ENCODE measurements at places on chromosomes 16 and 17. TPM values are rescaled to one million over a fixed set of nuclear protein-coding genes. Genes with fewer than 3 reads are reported as not detected.

DNA sequence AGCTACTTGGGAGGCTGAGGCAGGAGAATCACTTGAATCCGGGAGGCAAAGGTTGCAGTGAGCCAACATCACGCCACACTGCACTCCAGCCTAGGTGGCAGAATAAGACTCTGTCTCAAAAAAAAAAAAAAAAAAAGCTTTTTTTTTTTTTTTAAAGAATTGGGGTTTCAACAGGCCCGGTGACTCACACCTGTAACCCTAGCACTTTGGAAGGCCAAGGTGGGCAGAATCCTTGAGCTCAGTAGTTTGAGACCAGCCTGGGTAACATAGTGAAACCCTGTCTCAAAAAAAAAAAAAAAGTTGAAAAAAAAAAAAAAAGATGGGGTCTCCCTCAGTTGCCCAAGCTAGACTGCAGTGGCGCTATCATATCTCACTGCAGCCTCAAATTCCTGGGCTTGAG is 6.6 kb upstream of the HEXIM2 start:
- H3K27ac ChIP-seq: no peak overlapping the region
- no peak for DNase-seq
- no peak overlapping the region for H3K4me3 ChIP-seq
- H3K27me3 ChIP-seq: no peaks in the 10 kb centered on the region
- peaks cover 4% of the 10 kb centered on the region for H3K36me3 ChIP-seq

DNA sequence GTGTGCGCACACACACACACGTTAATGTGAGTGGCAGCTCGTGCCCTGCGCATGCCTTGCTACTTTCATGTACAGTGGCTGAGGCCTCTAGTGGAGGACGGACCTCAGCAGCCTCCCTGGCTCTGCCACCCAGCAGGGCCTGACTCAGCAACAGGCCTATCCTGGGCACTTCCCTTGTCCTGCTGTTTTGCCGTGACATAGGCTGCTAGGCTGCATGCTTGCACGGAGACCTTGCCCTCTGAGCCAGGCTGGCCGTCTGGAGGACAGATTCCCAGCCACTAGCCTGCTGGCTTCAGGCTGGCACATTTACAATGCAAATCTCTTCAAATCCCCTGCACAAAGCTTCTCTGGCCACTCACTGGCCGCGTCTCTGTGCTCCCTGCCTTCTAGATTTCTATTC is 9.5 kb downstream of the RNF213 start:
- peaks cover 17% of the 10 kb centered on the region for H3K36me3 ChIP-seq
- no peak overlapping the region for H3K4me3 ChIP-seq
- no peak overlapping the region for H3K27ac ChIP-seq

- no peaks in the 10 kb centered on the region for H3K27me3 ChIP-seq
- H3K27ac ChIP-seq: no peak overlapping the region
- no peaks in the 10 kb centered on the region for H3K4me1 ChIP-seq
- H3K4me3 ChIP-seq: no peak overlapping the region
Measured at GRCh38 chr17:55324296-55324978, 59.7 kb downstream of the HLF start.

DNA sequence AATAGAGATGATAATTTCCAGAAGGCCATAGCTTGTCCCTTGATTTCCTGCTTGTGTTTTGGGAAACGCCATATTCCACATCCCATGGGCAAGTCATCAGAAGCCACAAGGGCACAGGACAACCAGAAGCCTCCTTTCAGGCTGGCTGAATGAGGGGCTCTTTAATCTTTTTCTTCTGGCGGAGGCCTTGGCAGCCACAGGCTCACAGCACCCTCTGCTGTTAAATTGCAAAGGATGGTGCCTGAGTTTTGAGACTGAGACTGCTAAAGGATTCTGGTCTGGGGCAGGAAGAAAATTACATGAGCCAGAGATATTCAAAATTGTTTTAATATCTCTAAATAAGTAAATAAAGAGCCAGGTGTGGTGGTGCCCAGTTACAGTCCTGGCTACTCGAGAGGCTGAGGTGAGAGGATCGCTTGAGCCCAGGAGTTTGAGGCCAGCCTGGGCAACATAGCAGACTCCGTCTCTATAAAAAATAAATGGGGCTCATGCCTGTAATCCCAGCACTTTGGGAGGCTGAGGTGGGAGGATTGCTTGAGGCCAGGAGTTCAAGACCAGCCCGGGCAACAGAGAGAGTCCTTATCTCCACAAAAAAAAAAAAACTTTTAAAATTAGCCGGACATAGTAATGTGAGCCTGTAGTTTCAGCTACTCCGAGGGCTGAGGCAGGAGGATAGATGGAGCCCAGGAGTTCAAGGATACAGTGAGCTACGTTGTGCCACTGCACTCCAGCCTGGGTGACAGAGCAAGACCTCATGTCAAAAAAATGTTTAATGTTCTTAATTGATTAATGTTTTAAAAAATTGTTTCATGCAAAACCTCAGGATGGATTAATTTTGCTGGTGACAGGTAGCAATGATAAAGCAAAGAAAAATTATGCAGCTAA is 26.3 kb downstream of the AARSD1 start:
- H3K27me3 ChIP-seq: peaks cover 32% of the 10 kb centered on the region
- no peak for DNase-seq
- no peak overlapping the region for H3K27ac ChIP-seq
- no peaks in the 10 kb centered on the region for H3K36me3 ChIP-seq
- H3K4me3 ChIP-seq: no peak overlapping the region

DNA sequence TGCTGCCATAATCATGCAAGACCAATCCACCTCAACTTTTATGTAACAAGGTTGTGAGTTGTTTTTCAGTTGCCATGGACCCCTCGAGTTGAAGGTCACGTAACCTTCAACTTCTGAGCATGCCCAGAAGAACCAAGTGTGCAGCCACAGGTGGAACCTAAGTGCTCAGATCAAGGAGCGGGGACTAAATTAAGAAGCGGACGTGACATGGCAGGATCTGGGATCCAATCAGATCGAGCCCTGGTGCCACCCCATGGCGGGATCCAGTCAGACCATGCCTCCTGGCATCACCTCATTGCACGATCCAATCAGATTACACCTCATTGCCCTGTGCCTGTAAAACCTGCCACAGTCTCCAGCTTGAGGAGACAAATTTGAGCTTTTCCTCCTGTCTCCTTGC is 204.5 kb upstream of the CDH5 start:
- H3K4me3 ChIP-seq: no peak overlapping the region
- H3K4me1 ChIP-seq: peaks cover 32% of the 10 kb centered on the region
- H3K27ac ChIP-seq: no peak overlapping the region

BAIAP2 gene
- 24.4 TPM for total RNA-seq

RCVRN gene
- total RNA-seq: not detected
